ENCODE measurements at places on chromosomes 3 and 15.

DNA sequence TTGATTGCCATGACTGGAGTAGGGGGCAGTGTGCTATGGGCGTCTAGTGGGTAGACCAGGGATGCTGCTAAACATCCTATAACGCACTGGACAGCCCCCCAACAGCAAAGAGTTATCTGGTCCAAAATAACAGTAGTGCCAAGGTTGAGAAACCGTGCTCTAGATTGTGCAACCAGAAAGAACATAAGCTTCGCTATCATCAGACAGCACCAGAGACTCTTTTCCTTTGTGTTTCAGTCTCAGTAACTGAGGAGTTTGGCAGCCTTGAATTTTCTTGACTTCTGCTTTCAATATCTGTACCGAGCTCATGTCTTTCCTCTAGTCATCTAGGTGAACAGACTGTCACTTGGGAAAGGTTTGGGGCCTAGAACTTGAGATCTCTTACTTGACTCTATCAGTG lies 8.8 kb downstream of the ARID3B start:
- DNase-seq = no peak

GRCh38 chr15:62390791-62391640 lies 225.9 kb upstream of the C2CD4B start:
- peak; percentile 31 for DNase-seq

DNA sequence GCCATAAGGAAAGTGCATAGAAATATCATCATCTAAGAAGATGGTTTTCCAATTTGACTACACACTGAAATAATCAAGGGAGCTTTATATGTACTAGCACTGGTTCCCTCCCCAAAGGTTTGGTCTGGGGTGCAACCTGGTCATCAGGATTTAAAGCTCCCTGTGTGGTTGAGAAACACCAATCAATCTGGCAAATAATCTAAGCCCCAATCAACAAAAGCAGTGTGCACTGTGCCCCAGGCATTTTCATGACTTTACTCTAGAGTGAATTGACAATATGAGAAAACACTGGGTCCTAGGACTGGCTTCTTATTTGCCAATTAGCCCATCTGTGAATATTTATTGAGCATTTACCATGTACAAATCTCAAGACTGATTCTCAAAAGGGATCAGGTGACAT lies 255.1 kb downstream of the MEIS2 start:
- DNase-seq = no peak

DNA sequence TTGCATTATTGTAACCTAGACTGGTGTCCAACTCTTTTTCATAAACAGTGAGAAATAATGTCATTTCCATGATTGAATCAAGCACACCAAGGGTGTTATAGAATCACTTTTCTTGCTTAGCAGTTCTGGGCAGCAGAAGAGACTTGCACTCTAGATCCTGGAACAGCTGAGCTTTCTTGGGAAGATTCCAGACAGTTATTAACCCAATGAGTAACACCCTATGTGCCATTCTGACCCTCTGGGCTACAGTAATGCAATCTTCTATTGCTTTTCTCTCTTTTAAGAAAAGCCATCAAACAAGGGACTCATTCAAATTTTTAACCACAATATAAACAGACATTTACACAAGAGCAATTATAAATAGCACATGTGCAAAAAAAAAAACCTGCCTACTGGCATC lies 39.3 kb upstream of the USP3 start:
- DNase-seq = no peak

DNA sequence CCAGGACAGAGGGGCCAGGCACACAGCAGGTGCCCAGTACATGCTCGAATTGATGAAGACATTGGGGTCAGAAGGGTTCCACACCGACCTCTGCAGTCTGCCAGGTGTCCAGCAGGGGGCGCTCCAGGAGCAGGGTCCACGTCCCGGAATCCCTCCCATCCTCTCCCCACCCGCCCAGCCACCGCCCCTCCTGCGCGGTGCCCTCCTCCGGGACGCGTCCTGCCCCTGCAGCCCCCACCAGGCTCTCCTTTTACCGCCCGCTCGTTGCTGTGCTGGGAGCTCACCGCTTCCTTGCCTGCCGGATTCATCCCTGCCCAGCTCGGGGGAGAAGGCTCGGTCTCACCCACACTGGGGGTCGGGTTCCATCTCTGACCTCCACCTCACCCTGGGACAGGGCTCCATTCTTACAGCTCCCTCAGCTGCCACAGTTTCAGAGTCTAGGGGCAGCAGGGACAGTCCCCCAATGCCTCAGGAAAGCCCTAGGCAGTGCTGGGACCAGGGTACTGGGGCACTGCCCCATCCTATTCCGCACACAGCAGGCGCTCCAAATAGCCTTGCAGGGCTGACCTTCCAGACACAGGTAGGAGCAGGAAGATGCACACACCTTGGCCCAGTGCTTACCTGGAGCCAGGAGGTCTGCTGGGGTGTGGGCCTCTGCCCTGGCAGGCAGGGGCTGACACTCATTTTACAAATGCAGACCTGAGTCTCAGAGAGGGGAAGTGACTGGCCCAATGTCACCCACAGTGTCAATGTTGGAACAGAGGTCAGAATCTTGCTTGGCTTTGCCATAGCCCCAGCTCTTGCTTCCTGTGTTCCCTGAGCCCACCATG lies 31.0 kb downstream of the GRIP2 start:
- no peak for DNase-seq

- DNase-seq = peak; percentile 7
Measured at GRCh38 chr3:138186221-138186620, 880 bp upstream of the ARMC8 start.

- no peak for DNase-seq
Measured at GRCh38 chr3:188900421-188900951, 271.3 kb upstream of the TPRG1 start.

- no peak for DNase-seq
Measured at GRCh38 chr3:45666757-45667431, 22.3 kb upstream of the SACM1L start.

GRCh38 chr3:48215876-48216275 lies 7.4 kb upstream of the CAMP start:
- no peak for DNase-seq

- no peak for DNase-seq
Measured at GRCh38 chr3:117278424-117279190, 569.0 kb downstream of the TUSC7 start.

- DNase-seq = peak; percentile 71
Measured at GRCh38 chr3:45917146-45917898, 25.9 kb upstream of the CXCR6 start.

- no peak for DNase-seq
Measured at GRCh38 chr3:16647668-16648067, 42.4 kb upstream of the DAZL start.

- no peak for DNase-seq
Measured at GRCh38 chr3:49476563-49476962, 6.5 kb downstream of the DAG1 start.

GRCh38 chr15:83380682-83381081 lies 66.5 kb upstream of the SH3GL3 start:
- DNase-seq = no peak

DNA sequence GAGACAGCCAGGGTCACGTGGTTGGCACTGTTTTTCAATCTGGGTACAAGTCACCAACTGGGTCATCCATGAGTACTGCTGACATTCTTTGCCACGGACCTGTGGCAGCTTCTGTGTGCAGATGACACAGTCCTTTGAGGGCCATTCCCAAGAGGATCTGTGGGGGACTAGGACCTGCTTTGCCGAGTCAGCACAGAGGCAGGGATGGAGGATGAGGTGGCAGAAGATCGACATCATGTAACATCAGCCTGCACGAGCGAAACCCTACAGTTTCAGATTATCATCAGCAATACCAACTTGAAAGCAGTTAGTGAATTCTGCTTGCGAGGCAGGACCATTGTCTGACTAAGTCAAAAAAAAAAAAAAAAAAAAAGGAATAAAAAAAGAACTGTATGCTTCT lies 227.7 kb downstream of the FOXP1 start:
- no peak for DNase-seq

DNA sequence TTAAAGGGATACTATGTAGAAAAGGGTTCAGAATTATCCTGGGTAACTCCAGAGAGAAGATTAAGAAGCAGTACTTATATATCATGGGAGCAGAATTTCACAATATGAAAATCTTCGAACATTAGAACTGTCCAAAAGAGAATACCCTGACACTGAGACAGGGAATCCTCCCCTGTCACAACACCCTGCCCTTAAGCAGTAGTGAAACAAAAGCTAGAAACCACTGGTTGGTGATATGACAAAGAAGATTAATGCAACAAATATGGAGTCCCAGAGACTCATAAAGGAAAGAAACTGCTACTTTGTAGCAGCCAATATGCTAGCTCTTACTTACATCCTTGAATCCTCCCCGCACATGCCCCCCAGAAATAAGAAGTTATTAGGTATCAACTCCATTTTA lies 18.5 kb downstream of the MIX23 start:
- DNase-seq = no peak

DNA sequence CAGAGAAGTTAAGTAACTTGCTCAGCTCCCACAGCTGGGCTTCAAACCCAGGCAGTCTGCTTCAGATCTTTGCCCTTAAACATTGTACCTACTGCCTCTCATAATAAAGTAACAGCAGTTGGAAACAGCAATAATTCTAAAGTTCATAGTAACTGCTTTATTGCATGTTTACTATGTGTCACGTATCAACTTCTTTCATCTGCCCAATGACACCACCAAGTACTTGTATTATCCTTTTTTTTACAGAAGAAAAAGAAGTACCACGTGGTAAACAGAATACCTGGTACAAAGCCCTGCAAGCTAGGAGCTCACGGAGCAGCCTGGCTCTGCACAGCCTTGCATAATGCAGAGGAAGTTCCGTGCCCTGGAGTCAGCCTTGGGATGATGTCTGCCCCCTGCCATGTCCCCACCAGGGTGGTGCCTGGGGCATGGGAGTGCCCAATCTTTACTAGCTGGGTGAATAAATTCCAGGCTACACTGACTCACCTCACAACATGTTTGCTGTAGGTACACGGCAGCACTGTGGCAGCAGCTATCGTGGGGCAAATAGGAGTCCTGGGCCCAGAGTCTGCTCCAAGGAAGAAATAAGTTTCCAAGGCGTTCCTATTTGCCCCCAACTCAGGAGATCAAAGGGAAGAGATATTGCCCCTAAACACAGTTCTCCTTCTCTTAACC lies 77.2 kb downstream of the LDHAL6B start:
- DNase-seq = no peak

- DNase-seq = peak; percentile 65
Measured at GRCh38 chr3:128280481-128281052, 127.3 kb downstream of the EEFSEC start.

- DNase-seq = no peak
Measured at GRCh38 chr3:127339928-127340861, 52.3 kb upstream of the PRR20G start.

- DNase-seq = peak; percentile 62
Measured at GRCh38 chr3:159824333-159824732, 164.3 kb upstream of the IL12A start.

DNA sequence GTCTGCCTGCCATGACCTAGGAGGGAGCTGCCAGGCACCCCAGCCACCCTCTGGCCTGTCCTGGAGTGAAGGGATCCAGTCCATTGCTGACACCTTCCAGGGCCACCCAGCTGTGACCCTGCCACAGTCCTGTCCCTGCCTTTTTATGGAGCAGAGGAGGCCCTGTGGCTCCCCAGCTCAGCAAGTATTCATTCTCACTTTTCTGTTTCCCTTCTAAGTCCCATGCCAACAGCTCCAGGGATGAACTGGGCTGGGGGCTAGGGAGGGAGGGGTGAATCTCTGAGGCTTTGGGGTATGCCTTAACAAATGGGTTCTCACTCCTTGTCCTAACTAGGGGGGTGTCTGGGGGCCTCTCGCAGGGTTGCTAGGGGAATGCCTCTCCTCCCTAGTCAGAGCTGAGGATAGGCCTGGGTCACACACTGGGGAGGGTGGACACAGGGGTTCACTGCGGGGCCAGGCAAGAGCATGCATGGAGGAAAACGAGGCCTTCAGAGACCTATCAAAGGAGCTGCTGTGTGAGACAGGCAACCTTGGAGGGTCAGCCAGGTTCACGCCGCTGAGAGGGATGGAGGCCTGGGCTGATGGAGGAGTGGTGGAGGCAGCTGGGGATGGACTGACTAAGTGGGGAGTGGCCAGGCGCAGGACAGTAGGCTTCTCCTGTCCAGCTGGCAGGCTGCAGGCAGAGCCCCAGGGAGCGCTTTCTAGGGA lies 31.8 kb downstream of the EPHB3 start:
- DNase-seq = no peak
